GOT3 (cell line): ENCODE measurements at places on chromosomes 16 and 17.

GRCh38 chr16:53779186-53779585 lies 75.2 kb downstream of the FTO start:
- no peak for DNase-seq

DNA sequence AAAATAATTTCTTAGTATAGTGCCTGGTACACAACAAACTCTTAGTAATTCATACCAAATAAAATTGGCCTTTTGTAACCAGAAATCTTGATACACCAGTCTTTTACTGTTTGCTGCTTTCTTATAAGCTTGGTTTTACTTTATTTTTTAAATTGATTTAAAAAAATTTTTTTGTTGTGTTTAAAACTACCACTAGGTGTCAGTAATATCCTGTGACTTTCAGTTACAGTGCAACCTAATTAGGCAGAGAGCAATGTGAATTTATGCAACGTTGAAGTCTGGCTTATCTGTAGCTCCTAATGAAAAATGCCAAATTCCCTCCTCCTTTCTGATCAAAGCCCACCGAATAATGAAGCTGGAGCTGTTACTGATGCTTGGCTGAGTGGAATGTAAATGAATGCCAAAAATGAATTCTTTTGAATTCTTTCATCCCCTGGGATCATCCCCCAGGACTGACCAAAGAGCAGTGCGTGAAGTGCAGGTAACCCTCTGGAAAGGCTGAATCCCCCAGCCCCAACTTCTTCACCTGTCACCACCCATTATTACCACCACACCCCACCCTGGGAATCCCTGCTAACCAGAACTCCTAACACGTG lies 3.8 kb downstream of the ERCC4 start:
- no peak for DNase-seq

DNA sequence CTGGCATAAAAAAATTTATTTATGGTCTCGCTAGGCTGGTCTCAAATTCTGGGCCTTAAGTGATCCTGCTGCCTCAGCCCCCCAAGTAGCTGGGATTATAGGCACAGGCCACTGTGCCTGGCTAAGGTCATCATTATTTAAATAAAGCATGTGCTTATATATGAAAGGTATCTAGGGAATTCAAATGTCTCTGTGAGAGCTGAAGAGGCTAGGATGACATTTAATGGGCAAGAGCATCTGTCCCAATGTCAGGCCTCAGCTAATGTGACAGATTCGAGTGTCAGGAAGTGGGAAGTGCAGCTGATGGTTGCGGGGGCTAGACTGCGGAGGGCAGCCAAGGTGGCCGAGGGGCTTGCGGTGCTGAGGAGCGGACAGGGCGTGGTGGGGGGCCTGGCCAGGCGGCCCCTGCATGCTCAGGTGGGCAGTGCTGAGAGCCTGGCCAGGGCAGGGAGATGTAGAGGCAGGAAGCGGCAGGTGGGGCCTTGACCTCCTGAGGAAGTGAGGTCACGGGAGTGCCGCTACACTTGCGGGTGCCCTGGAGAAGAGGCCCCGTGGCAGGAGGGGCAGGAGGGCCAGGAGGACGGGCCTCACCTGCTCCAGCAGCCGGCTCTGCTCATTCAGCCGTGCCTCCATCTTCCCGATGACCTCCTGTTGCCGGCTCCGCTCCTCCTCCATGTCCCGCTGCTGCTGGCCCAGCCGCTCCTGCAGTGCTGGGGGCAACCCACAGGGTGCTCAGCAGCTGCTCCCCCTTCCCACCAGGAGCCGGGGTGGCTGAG lies 12.6 kb upstream of the MRPL38 start:
- no peak for DNase-seq

DNA sequence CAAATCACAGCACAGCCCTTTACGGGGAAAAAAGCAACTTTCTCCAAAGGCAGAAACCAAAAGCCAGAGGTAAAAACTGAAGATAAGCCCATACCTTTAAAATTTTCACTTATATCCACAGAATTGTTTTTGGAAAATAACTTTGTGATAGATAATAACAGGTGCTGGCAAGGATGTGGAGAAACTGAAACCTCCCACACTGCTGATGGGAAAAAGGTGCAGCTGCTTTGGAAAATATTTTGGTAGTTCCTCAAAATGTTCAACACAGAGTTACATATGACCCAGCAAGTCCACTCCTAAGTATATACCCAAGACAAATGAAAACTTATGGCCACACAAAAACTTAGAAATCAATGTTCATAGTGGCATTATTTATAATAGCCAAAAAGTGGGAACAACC lies 12.2 kb downstream of the EFTUD2 start:
- DNase-seq, result no peak

DNA sequence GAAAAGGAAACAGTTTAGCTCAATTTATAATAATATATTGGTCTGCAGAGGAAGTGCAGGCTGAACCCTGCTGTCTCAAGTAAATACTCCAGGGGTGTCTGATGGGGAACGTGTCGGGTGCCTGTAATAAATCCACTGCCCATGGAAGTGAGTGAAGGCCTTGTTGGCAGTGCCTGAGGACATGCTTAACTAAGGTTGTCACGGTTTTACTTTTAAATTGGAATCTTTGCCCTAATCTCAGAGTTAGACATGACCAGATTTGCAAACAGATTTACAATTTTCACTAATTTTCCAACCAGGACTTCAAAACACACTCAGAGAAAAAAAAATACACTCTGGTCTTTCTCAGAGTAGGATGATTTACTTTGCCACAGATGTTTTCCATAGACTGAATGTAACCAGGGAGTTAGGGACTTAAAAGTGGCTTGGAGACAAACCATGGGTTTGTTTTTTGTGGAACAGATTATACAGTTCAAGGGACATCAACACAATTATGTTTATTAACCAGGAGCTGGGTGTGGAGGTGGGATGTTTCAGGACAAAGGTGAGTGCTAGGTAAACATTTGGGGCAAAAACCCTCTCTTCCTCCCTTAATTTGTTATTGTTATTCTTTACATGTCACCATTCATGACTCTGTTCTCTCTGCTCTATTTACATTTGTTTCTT lies 144.5 kb downstream of the FTO start:
- DNase-seq, result no peak
